GM23248 (cell line): ENCODE measurements at places on chromosomes 3 and 15. TPM values are rescaled to one million over a fixed set of nuclear protein-coding genes. Genes with fewer than 3 reads are reported as not detected.
A peak's percentile ranks its signal among the peaks of the same experiment; 100 is the strongest.

GPR149 gene
- not detected in 2 replicates for total RNA-seq

DNA sequence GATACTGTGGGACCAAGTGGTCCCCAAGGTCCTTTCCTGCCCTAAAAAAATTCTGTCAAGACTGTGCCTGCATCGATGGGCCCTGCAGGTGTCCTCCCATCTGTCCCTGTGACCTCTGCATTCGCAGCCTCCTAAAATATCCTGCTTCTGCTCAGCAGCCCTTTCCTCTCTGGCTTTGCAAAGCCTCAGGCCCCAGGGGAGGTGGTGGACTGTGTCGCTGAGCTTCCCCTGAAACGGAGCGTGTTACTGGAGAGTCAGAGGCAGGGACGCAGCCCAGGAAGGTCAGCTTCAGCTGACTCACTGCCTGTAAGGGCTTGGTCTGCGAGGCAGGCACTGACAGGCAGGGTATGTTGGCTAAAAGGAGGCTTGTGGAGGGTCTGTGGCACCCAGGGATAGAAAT is 110.0 kb downstream of the RAB11A start:
- no peaks in the 10 kb centered on the region for H3K36me3 ChIP-seq
- peaks cover 41% of the 10 kb centered on the region for H3K27me3 ChIP-seq
- no peak overlapping the region for H3K27ac ChIP-seq
- no peak overlapping the region for H3K4me3 ChIP-seq
- peak; percentile 12 for DNase-seq

DNA sequence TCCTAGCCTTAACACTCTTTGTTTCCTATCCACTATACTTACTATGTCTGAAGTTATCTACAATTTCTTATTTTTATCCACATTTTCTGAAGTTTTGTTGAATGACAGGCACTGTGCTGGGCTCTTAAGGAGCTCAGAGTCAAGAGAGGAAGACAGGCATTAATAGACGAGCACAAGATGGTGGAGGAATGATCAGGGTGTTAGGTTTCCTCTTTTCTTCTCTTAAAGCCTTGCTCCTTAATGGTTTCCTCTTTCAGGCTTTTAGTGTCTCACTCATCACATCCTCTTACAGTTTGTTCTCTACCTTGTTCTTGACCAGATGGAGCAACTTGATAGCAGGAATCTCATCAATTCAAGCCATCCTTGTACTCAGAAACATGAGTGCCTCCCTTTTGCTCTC is 52.9 kb upstream of the BCL6 start:
- no peak overlapping the region for H3K4me3 ChIP-seq
- DNase-seq: no peak
- H3K36me3 ChIP-seq: no peaks in the 10 kb centered on the region
- no peaks in the 10 kb centered on the region for H3K4me1 ChIP-seq
- no peaks in the 10 kb centered on the region for H3K27me3 ChIP-seq

- H3K27ac ChIP-seq: no peak overlapping the region
- DNase-seq: no peak
- H3K27me3 ChIP-seq: no peaks in the 10 kb centered on the region
- 0 out of 2 replicates have a peak, but pooled peaks cover 3% of the 10 kb centered on the region for H3K4me1 ChIP-seq
- H3K4me3 ChIP-seq: no peak overlapping the region
Measured at GRCh38 chr3:148008591-148008990, 599.4 kb downstream of the ZIC1 start.

DNA sequence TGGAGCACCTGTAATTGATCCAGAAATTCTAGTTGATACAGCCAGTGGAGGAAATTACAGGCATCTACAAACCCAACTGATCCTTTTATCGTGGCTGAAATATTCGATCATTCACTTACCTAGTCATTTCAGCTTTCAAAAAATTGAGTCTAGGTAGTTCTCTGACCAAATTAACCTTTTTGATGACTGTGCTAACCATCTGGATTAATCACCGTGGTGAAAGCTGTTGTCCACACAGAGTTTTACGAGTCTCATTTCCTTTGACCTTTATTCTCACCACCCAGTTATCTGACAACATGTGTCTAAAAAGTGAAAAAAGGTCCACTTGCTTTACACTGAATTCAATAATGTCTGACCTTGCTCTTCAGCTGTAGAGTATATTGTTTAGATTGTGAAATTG is 354.3 kb downstream of the AGBL1 start:
- no peak overlapping the region for H3K4me3 ChIP-seq
- DNase-seq: no peak
- H3K27ac ChIP-seq: no peak overlapping the region
- H3K36me3 ChIP-seq: no peaks in the 10 kb centered on the region
- no peaks in the 10 kb centered on the region for H3K4me1 ChIP-seq

DNA sequence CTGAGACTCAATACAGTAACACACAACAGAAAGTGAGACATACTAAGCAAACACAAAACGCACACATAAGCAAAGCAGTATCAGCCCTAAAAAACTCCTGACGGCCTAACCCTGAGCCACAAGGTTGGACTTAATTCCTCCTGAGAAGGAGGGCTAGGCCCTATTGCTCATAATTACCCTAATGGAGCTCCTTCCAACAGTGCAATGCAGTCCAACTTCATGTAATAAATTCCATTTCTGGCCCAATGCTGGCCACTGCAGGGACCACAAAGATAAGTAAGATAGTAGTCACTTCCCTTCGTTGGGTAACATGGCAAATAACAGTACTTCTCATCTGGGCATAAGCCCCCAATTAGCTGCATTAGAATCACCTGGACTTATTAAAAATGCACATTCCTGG is 4.2 kb downstream of the VPS39 start:
- peak overlapping the region; percentile 54; the same call in 1 of the 2 replicates for H3K27ac ChIP-seq
- peaks cover 21% of the 10 kb centered on the region for H3K4me1 ChIP-seq
- H3K4me3 ChIP-seq: no peak overlapping the region
- peaks cover 11% of the 10 kb centered on the region for H3K36me3 ChIP-seq
- H3K27me3 ChIP-seq: no peaks in the 10 kb centered on the region

DNA sequence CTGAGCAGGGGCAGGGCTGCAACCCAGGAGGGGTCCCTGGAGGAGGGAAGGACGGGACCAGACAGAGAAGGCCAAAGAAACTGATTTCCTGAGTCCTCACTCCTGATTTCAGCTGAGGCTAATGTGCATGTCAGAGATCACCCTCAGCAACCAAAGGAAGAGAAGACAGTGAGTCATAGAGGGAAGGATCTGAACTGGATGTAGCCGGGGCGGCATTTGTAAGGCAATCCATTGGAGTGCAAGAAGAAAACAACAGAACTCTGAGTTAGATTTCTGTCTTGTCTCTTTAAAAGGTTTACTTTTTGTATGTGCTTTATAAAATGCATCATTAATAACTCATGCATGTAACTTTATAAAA is 105.3 kb upstream of the AGBL1 start:
- no peak for DNase-seq
- H3K27ac ChIP-seq: no peak overlapping the region
- H3K4me3 ChIP-seq: no peak overlapping the region
- no peaks in the 10 kb centered on the region for H3K36me3 ChIP-seq
- no peaks in the 10 kb centered on the region for H3K27me3 ChIP-seq
- no peaks in the 10 kb centered on the region for H3K4me1 ChIP-seq

DNA sequence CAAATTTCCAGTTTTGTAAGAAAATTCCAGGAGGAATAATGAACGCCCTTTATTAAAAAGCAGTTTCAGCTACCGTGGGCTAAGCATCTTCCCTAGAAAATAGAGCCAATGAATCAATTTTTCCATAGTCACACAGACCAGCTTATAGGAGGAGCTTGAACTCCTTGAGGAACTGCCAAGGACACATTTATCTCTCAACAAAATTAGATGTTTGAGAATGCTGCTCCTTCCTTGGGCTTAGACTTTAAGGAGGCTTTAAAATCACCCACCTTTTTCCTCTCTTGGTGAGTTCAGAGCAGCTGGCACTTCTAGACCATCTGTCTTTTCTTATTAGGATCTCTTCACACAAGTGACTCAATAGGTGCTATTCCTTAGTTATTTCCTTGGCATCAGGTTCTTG is 588.0 kb downstream of the SQOR start:
- H3K27ac ChIP-seq: no peak overlapping the region
- no peak for DNase-seq
- no peaks in the 10 kb centered on the region for H3K27me3 ChIP-seq
- no peaks in the 10 kb centered on the region for H3K4me1 ChIP-seq
- no peaks in the 10 kb centered on the region for H3K36me3 ChIP-seq

GRCh38 chr3:14453876-14454638 is 51.7 kb downstream of the SLC6A6 start:
- H3K36me3 ChIP-seq: no peaks in the 10 kb centered on the region
- peaks cover 25% of the 10 kb centered on the region for H3K4me1 ChIP-seq
- no peak overlapping the region for H3K27ac ChIP-seq
- no peaks in the 10 kb centered on the region for H3K27me3 ChIP-seq
- DNase-seq: no peak
- no peak overlapping the region for H3K4me3 ChIP-seq

- H3K4me3 ChIP-seq: no peak overlapping the region
- DNase-seq: peak; percentile 41
- no peaks in the 10 kb centered on the region for H3K4me1 ChIP-seq
- H3K36me3 ChIP-seq: no peaks in the 10 kb centered on the region
Measured at GRCh38 chr3:186380622-186381380, 18.8 kb upstream of the DGKG start.
